ENCODE measurements at places on chromosomes 2 and 18.

GRCh38 chr2:65016789-65017188 is 27.6 kb downstream of the SLC1A4 start:
- DNase-seq: no peak

DNA sequence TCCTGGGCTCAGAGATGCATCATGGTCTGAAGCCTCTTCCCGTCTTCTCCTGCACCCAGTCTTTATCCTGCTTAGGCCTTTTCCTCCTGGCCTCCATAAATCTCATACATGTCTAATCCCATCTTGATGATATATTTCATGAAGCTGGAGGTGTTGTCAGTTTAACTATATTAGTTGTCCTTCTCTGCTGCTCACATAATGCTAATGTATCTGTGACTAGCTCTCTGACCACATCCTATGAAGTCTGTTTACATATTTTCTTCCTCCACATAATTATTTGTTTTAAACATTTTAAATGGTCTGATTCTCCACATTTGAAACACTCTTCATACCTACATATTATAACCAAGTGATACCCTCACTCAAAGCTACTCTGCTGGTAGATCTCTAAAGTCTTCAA is 315.2 kb upstream of the RND3 start:
- DNase-seq: no peak

GRCh38 chr18:1308686-1309085 is 404.0 kb downstream of the ADCYAP1 start:
- DNase-seq: no peak

DNA sequence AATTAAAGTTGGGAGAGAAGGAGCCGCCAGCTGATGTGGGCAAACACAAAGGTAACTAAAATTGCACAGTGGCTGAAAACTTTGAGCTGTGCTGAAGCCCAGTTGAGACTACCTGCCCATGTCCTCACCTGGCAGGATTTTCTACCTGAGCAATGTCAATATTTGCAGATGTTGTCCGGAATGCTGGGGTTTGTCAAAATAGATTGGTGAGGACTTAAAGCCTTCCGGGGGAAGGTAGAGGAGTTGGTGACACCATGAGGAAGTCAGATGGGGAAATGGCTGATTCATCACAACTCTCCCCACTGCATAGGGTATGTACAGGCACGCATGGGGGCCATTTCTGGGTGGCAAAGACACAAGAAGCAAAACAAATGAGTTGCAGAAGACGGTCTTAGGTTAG is 114.9 kb downstream of the ALK start:
- no peak for DNase-seq

- DNase-seq: no peak
These were observed 171.9 kb downstream of the FHOD3 start for GRCh38 chr18:36469461-36469860.

DNA sequence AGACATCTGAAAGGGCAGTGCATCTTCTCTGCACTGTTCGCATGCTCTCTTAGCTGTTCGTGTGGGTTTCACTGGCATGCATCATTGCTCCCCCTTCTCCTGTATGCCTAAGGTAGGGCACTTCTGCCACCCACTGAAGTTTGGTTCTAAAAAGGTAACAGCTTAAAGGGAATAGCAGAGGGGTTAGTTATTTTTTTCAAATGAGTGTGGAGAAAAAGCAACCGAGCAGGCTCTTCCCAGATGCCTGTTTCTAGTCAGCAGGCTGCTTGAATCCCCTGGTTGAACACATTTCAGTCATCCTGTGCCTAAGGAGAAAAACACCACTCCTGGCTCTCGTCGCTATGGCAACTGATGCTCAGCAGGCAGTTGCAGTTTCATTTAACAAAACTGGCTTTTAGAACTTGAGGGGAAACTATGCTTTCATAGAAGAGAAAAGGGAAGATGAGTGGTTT is 69.8 kb upstream of the GALNT3 start:
- DNase-seq: no peak

DNA sequence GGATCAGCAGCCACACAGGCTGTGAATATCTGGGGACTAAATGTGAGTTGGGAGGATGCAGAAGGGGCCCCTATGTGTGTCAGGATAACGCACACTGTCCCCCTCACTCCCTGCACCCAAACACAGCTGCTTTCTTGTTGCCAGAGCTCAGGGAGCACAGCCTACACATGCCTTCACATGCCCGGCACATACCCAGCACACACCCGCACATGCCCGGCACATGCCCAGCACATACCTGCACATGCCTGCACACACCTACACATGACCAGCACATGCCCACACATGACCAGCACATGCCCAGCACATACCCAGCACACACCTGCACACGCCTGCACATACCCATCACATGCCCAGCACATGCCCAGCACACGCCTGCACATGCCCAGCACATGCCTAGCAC is 75.6 kb downstream of the TPO start:
- no peak for DNase-seq

GRCh38 chr2:113160962-113161361 is 12.8 kb upstream of the PSD4 start:
- DNase-seq: no peak

DNA sequence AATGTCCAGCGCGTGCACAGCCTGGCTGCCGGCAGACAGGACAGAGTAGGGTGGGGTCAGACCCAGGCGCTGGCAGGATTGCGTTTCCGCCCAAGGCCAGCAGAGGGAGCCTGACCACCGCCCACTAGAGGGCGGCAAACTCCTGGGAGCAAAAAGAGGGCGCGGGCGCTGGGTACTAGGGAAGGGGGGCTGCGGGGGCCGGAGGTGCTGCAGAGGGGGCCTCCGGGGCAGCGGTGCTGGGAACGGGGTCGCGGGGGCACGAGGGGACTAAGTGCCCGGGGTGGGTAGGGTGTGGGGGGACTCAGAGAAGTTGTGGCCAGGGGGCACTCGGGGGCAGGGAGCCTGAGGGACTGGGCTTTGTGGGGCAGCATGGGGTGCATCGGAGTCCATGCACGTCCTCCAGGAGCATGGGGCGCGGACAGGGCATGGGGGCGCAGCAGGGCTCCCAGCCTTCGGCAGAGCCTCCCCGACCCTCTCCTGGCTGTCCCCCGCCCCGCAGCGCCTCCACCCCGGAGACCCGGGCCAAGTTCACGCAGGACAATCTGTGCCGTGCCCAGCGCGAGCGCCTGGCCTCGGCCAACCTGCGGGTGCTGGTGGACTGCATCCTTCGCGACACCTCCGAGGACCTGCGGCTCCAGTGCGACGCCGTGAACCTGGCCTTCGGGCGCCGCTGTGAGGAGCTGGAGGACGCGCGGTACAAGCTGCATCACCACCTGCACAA is 3.2 kb downstream of the TEKT4 start:
- peak; percentile 92 for DNase-seq

DNA sequence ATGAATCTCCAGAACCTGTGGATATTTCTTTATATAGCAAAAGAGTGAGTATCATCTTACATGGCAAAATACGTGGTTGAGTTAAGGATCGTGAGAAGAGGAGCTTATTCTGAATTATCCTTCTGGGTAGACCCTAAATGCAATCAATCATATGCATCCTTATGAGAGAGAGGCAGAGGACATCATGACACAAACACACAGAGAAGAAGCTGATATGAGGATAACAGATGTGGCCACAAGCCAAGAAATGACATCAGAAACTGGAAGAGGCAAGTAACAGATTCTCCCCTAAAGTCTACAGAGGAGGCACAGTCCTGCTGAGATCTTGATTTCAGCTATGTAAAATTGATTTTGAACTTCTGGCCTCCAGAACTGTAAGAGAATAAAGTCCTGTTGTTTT is 730.2 kb upstream of the ZNF804A start:
- DNase-seq: no peak

DNA sequence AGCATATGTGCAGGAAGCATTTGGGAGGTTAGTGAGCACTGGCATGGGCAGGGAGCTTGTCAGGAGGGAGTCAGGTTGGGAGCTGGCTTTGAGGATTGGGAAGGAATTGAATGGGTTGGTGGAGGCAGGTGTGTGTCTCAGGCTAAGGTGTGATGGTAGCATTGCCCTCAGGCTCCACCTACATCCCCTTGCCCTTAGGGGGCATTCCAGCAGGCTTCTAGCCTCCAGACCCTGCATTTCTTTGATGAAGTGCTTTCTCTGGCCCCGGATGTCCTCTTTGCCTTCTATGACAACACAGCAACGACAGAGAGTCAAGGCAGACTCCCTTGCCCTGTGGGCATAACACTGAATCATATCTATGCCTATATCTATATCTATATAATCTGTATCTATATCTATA is 13.5 kb downstream of the RHBDD1 start:
- DNase-seq: no peak

DNA sequence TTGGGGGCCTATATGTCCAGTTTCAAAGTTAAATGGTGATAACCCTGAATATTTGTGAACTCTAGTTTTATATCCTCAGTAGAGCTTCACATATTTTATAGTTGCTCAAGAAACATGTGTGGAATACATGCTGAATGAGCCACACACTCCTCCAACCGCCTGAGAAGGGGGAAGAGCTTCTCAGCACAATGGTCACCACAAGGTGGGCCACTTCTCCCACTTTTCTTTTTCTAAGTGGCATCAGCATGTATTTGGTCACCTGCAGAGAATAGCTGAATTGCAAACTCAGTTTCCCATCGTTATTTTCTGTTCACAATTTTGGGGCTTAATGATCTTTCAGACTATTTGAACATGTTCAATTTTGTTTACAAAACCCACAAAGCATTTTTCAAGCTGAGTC is 340.5 kb downstream of the PARD3B start:
- DNase-seq: no peak

GRCh38 chr2:237075749-237076599 is 9.7 kb upstream of the COPS8 start:
- no peak for DNase-seq

DNA sequence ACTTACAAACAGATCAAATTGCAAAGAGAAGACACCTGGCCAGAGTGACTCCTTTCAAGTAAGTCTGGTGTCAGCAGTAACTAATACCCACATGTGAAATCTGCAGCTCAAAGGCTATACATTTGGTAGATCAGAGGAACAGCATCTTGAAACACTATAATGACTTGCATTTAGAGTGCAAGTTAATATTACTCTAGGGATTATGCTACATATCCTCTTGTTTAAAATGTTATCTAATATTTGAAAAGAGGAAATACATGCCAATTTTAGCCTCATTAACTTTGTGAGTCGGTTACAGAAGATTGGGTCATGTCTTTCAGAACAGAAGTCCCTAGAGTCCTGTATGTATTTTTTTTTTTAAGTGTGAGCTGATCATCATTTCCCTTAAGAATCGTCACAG is 15.2 kb downstream of the LANCL1 start:
- DNase-seq: no peak

DNA sequence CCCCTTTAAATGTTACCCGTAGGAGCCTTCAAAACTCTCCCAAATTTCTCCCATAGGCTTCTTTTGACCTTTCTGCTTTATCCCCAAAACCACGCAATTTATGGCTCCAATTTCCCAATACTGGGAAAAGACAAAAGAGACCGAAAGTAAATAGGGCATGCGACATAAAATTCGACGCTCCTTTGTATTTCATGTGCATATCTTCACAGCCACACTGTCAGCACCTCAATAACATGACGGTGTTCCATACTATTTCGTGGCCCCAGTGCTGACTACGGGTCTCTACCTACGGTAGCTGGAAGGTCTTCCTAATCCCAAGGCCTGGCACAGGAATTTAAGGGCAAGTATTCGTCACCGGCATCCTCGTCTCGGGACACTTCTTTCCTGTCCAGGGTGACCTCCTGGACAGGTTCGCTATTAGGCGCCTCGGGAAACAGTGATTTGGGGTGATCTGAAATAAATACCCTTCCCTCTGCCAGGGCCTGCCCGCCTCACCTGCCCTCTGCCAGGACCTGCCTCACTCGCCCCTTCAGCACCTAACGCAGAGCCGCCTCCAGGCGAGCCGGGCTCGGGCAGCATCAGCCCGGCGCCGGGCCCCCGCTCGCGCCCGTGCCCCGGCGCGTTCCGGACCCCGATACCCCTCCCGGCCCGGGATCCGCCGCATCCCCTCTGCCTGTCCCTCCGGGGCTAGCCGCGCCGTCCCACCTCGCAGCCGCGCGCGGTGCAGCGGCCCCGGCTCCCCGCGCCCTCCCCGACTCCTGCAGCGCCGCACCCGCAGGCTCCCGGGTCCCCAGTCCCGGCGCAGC is 680 bp downstream of the DTNB start:
- DNase-seq: peak; percentile 56

GRCh38 chr2:18284331-18284730 is 276.1 kb downstream of the RDH14 start:
- no peak for DNase-seq

DNA sequence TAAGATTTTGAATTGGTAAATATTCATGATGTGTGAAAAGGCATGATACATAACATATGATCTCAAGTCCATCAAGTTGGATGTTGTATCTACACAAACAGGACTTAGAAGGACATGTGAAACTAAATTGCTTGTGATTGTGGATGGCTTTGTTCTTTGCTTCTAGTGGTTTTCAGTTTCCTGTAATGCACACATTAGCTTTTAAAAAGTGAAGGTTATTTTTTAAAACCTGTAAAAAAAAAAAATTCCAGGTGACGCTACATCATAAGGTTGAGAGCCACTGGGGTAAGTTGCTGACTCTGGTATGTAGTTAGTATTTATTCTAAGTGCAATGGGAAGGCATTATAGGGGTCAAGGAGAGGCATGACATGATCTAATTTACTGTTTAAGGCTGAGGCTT is 48.4 kb upstream of the TMEM247 start:
- no peak for DNase-seq

- no peak for DNase-seq
These were observed 841.0 kb downstream of the RNF144A start for GRCh38 chr2:7758073-7758759.

GRCh38 chr2:207474863-207475485 is 54.8 kb upstream of the CREB1 start:
- no peak for DNase-seq

- DNase-seq: no peak
These were observed 110.7 kb downstream of the QPCT start for GRCh38 chr2:37454851-37455762.

- no peak for DNase-seq
These were observed 257.2 kb upstream of the TCF4 start for GRCh38 chr18:55845221-55845620.

DNA sequence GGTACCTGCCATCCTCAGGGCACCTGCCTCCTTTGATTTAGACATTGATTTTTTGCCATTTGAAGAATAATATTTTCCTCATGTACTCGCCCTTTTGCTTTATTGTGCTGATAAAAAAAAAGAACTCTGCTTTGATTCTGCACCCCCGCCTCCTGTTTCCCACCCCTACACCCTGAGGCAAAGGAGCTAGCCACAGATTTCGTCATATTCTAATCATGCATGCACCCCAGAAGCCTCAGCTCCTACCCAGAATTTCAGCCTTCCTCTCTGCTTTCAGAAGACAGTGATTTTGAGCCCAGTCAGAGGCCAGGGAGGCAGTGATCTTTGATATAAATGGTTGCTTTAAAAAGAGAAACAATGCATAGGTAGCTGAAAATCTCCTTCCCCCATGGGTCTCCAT is 329.0 kb downstream of the PTPRM start:
- no peak for DNase-seq

DNA sequence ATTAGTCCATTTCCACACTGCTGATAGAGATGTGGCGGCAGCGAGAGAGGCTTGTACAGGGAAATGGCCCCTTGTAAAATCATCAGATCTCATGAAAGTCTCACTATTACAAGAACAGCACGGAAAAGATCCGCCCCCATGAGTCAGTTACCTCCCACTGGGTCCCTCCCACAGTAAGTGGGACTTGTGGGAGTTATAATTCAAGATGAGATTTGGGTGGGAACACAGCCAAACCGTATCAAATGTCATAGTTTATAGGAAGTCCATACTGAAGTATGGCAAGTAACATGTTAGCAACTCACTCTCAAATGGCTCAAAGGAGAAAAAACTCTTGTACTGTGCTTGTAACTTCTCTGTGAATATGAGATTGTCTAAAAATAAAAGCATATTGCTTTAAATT is 56.1 kb downstream of the FARP2 start:
- no peak for DNase-seq

- no peak for DNase-seq
These were observed 235.0 kb downstream of the SETBP1 start for GRCh38 chr18:44915661-44916060.
